Thoracic aorta (tissue), 2 donors: ENCODE measurements at places on chromosomes 11 and 22.

GRCh38 chr11:8296038-8296649, 32.5 kb upstream of the LMO1 start:
- no peak for DNase-seq

GRCh38 chr22:42939451-42939881, 75.5 kb downstream of the PACSIN2 start:
- DNase-seq: no peak

- no peak for DNase-seq
Measured at GRCh38 chr11:27447288-27448183, 25.1 kb downstream of the LGR4 start.

DNA sequence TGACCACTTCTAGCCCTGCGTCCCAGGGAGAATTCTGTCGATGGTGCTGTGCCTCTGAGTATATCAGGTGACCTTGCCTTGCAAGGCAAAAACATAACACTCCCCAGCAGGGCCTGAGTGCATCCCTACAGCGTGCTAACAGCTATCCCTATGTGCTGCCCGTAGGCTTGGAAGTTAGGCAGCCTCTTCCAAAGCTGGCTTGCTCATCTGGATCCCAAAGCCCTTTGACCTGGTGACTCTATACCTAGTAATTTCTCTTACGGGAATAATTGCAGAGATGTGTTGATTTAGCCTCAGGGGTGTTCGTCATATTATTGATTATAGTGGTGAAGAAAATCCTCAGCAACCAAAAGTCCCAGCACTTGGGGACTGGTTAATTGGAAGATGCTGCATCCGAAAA, 32.6 kb upstream of the CRYBB3 start:
- no peak for DNase-seq

DNA sequence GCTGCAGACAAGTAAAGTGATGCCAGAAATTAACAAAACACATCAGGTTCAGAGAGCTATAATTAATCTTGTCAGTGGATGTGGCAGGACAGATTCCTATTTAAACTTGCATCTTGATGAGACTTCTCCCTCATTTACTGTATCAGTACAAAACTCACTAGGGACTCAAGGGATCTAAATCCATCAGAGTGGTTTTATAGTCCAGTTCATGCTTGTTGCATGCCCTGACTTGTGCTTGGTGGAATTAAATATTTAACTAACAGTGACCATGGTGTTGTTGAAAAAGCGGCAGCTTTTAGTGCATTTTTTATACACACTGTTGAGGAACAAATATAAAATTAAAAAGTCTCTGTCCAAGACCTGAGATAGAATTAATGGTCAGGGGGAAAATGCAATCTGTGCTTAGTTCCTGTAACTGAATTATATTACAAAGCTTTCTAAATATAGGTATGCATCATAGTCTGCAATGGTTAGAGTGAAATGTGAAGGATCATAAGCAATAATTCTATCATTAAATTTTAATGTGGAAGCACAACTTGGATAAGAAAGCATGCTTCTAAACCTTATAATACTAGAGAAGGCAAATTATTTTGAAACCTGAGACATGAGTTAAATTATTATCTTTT, 1475.5 kb upstream of the TENM4 start:
- no peak for DNase-seq
